ENCODE measurements at places on chromosomes 5 and 9.

GRCh38 chr9:121884057-121884541 is 209.0 kb downstream of the TTLL11 start:
- no peak for DNase-seq

DNA sequence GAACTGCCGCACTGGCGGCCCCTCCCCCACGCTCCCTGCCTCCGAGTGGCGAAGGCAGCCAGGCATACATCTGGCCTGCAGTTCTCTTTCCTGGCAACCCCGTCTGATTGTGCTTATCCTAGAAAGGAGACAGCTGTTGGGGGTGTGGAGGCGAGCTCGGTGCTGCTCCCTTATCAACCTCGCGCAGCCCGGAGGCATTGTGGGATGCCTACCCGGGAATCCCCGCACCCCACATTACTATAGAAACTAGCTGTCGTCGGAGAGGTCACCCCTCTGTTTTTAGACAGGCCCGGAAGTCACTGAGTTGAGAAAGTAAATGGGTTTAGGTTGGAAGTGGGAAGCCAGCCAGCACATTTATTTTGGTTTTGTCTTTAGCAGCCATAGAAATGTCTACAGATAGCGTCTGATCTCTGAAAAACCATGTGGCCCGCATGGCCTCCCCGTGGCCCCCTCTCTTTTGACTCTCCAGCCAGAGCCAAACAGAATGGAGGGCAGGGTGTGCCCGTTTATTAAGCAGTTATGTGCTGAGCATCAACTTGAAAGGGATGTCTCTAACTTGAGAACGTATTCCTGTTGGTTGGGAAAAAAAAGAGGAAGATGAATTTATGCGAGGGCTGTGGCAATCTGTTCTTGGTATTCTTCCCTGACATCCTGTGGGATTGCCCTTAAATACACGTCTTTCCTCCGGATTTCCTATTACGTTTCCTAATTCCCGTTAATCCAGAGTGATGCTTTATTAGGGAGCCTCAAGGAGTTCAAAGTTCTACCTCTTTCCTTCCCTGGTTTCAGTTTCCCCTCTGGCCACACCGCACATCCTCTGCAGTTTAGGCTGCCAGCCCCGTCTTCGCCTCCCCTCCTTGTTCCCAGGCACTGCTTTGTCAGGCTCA is 3.9 kb downstream of the STC2 start:
- DNase-seq, result no peak

- no peak for DNase-seq
Measured at GRCh38 chr9:118336943-118337330, 632.7 kb downstream of the TLR4 start.

DNA sequence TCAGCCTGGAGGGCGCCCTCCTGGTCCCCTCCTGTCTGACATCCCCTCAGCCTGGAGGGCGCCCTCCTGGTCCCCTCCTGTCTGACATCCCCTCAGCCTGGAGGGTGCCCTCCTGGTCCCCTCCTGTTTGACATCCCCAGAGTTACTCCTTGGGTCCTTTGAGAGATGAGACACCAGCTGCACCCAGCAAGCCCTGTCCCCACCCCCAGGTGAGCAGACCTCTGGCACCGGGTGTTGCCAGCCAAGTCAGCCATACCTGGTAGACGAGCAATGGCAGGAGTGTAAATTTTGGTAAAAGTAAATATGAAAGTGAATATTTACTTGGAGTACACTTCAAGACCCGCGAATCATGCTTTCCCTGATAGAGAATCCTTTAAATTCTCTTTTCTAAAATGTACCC is 25.4 kb downstream of the EXOC3 start:
- DNase-seq, result no peak

DNA sequence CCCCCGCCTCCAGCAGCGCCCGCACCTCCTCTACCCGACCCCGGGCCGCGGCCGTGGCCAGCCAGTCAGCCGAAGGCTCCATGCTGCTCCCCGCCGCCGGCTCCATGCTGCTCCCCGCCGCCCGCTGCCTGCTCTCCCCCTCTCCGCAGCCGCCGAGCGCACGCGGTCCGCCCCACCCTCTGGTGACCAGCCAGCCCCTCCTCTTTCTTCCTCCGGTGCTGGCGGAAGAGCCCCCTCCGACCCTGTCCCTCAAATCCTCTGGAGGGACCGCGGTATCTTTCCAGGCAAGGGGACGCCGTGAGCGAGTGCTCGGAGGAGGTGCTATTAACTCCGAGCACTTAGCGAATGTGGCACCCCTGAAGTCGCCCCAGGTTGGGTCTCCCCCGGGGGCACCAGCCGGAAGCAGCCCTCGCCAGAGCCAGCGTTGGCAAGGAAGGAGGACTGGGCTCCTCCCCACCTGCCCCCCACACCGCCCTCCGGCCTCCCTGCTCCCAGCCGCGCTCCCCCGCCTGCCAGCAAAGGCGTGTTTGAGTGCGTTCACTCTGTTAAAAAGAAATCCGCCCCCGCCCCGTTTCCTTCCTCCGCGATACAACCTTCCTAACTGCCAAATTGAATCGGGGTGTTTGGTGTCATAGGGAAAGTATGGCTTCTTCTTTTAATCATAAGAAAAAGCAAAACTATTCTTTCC is 19.3 kb downstream of the CDKN2A start:
- DNase-seq, result no peak
